A172 (cell line): ENCODE measurements at places on chromosomes 16 and 17. TPM values are rescaled to one million over a fixed set of nuclear protein-coding genes. Genes with fewer than 3 reads are reported as not detected.

GRCh38 chr17:9021158-9021991 lies at the start of gene NTN1:
Gene NTN1 (plus strand): TSS chr17:9021510. CDS start chr17:9022374, 864 bp downstream.
- peak; percentile 24 for DNase-seq

DNA sequence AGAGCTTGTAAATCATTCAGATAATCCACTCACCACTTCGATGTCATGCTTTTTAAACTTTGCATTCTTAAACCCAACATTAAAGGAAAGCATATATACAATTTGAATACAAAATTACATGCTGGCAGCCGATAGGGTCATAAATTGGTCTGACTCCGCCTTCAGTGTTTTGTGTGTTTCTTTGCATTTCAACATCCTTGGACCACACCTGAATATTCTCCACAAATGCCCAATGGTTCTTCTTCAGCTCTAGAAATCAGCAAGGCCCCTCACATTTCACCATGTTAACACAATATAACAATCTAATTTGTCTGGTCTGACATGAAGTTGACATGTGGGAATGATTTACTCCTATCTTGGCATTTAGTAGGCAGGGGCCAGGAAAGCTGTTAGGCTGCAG lies 17.1 kb downstream of the SETD6 start:
- no peak for DNase-seq

DNA sequence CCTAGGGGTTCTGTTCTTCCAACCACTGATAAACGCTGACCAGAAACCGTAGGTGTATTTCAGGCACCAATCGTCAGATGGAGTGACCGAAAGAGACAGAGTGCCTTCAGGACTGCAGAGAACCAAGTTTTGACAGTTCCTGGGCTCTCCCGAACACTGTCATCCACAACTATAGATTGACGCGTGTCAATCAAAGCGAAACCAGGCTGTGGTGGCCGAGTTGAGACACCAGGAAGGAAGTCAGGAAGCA lies 11.9 kb upstream of the AURKB start:
- DNase-seq, result no peak

GRCh38 chr16:65572156-65572555 lies 450.3 kb upstream of the CDH11 start:
- DNase-seq, result peak; percentile 79

GRCh38 chr16:79434771-79435170 lies 165.8 kb downstream of the MAF start:
- DNase-seq, result no peak

CES2 gene
- total RNA-seq, result 19.7 TPM in 2 replicates

MPDU1 gene
- 246 and 350 TPM in 2 replicates for total RNA-seq

KRT33A gene
- total RNA-seq, result not detected in 2 replicates

DNA sequence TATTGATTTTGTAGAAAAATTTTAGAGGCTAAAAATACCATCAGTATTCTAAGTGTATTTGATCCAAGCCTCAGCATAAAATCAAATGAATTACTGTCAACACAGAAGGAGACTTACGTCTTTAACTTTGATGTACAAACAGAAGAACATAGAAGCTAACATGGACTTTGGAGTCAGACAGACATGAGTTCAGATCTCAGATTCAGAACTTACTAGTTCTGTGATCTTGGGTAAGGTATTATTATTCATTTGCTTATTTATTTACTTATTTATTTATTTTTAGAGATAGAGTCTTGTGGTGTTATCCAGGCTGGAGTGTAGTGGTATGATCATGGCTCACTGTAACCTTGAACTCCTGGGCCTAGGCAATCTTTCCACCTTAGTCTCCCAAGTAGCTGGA lies 4.0 kb upstream of the SLFN12L start:
- no peak for DNase-seq

DNA sequence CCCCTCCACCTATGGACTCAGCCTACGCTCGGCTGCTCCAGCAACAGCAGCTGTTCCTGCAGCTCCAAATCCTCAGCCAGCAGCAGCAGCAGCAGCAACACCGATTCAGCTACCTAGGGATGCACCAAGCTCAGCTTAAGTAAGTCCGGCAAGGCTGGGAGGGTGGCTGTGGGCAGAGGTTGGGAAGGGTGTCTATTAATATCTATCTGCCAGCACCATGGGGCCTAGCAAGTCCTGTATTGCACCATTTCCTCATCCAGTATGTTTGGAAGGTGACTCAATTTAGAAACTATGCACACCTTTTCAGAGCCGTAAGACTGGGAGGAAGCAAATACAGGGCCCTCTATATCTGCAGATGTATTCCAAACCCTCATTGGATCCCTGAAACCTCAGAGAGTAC lies 45.0 kb upstream of the ARHGAP44 start:
- no peak for DNase-seq

DNA sequence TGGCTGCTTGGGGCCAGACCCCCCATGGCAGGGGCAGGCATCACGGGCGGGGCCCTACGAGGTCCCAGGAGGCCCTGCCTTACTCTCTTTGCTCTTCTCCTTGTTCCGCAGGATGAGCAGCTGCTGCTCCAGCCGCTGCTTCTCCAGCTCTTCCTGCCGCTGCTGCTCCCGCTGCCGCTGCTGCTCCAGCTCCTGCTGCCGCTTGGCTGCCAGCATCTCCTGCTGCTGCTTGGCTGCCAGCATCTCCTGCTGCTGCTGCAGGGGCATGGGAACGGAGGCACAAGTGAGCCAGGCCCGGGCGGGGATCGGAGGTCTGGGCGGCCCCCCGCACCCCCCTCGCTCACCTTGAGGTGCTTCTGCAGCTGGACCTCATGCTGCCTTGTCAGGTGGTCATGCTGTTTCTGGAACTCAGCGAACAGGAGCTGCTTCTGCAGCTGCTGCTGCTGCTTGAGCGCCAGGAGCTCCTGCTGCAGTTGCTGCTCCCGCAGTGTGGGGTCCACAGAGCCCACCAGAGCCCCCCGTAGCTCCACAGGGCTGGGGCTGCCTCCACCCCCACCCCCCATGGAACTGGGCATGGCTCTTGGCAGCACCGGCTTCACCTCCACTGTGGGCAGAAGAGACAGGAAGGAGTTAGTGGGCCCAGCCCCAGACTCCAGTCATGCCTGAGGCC lies 22.8 kb downstream of the G6PC3 start:
- DNase-seq, result no peak

MFSD6L gene
- not detected in 2 replicates for total RNA-seq

GRCh38 chr16:3767333-3767986 lies 50.1 kb upstream of the TRAP1 start:
- no peak for DNase-seq

- DNase-seq, result peak; percentile 24
These were observed 3.7 kb downstream of the HPR start for GRCh38 chr16:72066747-72067146.

- no peak for DNase-seq
These were observed 214.1 kb downstream of the HS3ST3B1 start for GRCh38 chr17:14514973-14515372.

ZNF768 gene
- 43.7 and 61.6 TPM in 2 replicates for total RNA-seq

- DNase-seq, result peak; percentile 99
These were observed 11.1 kb downstream of the NLRC5 start for GRCh38 chr16:57000271-57001025.

DNA sequence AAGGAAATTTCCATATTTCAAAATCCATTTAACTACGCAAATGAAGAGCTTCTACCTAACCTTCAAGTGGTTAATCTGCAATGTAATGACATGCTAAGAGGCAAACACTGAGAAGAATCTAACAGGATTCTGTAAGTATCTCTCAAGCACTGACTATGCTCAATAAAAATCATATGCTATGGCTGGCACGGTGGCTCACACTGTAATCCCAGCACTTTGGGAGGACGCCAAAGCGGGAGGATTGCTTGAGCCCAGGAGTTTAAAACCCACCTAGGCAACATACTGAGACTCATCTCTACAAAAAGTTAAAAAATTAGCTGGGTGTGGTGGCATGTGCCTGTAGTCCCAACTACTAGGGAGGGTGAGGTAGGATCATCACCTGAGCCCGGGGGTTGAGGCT lies 32.7 kb downstream of the GNA13 start:
- DNase-seq, result no peak

DNA sequence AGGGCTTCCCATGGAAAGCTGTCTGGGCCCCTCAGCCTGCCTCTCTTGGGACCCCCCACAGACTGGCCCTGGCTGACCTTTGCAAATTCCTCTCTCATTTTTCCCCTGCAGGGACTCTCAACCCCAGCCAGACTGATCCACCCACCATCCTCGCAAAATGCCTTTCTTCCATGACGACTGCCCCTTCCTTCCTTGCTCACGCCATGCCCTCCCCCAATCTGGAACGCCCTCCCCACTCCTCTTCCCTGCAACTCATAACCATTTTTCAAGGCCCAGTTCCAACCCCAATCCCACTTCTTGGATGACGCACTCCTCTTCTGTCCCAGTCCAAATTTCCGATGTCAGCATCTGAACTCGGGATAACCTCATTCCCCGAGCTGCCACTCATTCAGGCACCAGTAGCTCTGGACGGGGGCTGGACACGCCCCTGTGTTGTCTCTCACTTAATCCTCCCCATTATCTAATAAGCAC lies 1.3 kb upstream of the DNAI2 start:
- no peak for DNase-seq

- no peak for DNase-seq
These were observed 51.6 kb upstream of the LYRM9 start for GRCh38 chr17:27944546-27945332.
